Mammary epithelial cell (primary cell): ENCODE measurements at places on chromosomes 11 and 22. TPM values are rescaled to one million over a fixed set of nuclear protein-coding genes. Genes with fewer than 3 reads are reported as not detected.
A peak's percentile ranks its signal among the peaks of the same experiment; 100 is the strongest.

The KCNJ5 gene
- total RNA-seq = 1.2 and 2.2 TPM in 2 replicates

GRCh38 chr22:48923996-48924395 is 903.7 kb downstream of the BRD1 start:
- no peak for DNase-seq

DNA sequence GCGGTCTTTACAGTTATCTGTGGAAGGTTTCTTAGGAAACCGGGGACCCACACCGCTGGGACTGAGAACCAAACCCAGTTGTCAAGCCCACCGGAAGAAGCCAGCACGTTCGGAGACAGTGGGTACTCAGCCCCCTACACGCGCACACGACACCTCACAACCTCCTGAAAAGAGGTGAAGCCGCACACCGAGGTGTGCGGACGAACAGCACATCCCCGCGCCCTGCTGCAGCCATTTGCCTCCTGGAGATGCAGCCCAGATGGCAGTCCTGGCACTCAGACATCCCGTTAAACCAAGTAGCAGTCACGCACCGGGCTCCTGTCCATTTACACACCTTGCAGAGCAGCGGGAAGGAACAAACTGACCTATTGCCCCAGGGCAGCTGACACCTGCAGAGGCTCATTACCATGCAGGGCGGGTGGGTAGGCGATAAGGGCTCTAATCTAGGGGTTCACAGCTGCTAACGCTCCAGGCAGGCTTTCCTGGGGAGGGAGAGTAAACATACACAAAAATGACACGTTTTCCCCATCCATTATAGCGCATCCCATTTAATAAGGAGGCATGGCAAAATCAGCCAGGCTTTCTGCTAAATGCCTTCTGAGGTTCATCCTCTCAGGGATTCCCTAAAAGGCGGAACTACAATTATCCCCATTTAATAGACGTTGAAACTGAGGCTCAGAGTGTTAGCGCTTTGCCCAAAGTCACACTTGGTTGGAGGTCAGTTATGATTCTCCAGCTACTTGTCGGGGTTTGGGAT is 864 bp upstream of the EHBP1L1 start:
- no peak for DNase-seq

DNA sequence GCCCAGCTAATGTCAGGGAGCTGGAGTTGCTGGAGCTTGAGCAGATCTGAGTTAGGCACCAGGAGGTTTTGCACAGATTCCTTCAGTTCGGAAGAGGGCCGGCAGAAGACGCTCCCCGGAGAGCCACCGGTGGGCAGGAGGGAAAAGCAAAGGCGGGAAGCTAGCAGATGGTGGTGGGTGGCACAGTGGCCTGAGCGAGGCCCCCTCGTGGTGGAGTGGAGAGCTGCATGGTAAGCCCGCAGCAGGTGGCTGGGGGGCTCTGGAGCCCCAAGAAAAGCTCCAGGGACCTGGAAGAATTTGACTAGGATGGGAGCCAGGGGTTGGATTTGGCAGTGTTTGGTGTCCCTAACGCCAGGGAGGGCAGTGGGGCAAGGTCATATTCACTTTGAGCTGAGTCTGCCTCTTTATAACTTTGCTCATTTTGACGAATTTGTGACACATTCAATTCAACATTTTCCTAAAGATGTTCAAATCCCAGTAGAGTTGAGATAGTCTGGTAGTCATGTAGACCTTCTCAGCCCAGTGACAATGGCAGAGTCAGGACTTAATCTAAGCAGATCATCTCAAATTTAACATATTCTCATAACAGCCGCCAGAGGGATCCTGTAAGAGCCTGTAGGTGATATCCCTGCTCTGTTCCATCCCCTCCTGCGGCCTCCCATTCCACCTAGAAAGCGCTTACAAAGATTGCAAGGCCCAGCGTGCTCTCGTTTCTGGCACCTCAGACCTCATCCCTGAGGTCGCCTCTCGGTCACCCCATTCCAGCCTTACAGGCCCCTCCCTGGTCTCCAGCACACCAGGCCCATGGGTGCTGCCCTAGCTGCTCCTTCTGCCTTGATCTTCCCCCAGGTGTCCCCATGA is 57.9 kb downstream of the TRIM29 start:
- DNase-seq = no peak

DNA sequence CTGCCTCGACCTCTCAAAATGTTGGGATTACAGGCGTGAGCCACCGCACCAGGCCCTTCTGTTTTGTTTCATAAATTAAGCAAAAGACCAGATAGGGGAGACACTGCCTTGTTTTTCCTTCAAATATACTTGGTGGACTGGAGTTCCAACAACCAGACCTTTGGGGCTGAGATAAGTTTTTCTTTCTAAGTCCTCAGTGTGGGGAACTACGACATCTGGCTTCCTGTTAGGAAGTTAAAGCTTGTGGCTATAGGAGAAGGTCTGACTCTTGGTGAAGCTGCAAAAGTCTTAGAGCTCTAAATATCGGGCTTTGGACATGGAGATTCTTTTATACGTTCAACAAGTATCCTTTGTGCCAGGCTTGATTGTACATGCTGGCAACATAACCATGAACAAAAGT is 64.1 kb upstream of the EED start:
- DNase-seq = no peak

- no peak for DNase-seq
Observed at GRCh38 chr11:12677131-12677530, 2.9 kb downstream of the TEAD1 start.

GRCh38 chr11:46686886-46687795 is 13.3 kb downstream of the ARHGAP1 start:
- DNase-seq = peak; percentile 97

The SMIM38 gene
- total RNA-seq = not detected in 2 replicates

GRCh38 chr11:57744357-57744756 is 3.1 kb downstream of the SELENOH start:
- DNase-seq = no peak

The RAB38 gene
- 55.8 TPM for total RNA-seq

GRCh38 chr11:64620381-64620971 is 29.5 kb downstream of the SLC22A12 start:
- no peak for DNase-seq

DNA sequence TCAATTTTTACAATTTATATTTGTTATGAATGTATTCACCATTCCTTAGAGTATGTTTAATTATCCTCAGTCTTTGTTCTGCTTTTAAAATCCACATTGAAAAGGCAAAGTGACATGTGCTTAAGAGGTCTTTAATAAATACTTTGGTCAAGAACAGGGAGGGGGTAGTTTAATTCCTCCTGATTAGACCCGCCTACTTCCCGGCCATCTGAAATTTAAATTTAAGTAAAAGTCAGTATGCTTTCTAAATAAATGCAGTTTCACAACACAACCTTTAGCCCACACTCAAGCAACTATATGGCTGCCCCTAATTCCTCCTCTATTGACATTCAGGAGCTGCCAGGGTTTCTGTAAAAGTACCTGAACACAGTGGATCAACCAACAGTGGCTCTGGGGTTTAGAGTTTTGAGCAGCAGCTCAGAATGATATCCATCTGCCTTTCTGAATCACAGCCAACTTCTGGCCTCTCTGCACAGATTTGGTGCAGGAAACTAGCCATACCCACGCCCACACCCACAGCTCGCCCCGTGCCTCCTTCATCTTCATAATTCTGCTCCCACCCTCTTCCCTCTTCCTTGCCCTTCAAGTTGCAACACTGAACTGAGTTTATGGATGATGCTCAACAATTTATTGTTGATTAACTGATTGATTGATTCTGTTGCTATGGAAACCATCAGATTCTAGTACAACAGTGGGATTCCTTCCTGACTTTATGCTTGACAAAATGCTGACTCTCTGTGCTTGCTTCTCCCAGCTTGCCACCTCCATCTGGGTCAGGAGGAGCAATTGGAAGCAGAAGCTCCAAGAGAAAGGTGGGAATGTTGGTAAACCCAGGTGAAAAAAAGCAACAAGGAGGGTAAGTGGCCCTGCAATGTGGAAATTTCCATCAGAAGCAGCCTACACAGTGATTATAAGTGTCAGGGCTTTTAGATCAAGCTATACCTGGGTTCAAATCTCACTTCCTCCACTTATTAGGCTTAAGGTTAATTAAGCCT is 70.8 kb downstream of the PANX1 start:
- DNase-seq = no peak

DNA sequence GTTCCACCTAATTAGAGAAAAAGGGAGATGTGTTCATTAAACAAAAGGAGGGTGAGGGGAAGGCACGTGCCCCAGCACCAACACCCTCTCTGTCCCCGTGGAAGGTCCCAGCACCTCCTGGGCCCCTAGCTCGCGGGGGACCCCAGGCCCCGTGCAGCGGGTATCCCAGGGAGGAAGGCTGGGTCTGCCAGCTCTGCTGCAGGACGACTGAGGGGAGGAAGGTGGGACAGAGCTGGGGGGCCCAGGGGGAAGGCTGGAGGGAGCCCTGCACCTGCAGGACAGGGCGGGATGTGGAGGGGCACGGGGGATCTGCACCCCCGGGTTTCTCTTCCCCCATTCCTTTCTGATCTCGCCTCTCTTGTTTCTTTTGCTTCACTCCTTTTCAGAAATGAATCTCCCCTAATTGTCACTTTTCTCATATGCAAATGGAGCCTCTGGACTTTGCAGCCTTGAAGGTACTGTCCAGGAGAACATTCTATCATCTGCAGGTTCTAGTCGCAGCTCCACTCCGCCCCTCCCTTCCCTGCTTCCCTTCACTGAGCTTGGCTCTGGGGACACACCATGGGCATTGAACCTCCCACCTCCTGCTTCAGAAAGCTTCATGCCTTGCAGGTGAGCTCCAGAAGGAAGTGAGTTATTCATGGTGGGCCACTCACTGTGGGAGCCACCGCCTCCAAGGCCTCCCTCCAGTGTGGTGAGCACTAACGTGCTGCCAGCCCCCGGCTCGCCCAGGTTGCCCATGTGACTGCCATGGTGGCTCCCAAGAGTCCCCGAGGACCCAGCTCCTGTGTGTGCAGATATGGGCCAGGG is 111.0 kb downstream of the ST3GAL4 start:
- DNase-seq = no peak

- peak; percentile 31 for DNase-seq
Observed at GRCh38 chr11:3735827-3736226, 61.5 kb downstream of the NUP98 start.

The SMC1B gene
- total RNA-seq = not detected in 2 replicates

The TRIM66 gene
- 17.5 and 21.8 TPM in 2 replicates for total RNA-seq

GRCh38 chr22:41914611-41915034 is 251 bp downstream of the SHISA8 start:
- DNase-seq = no peak
